ENCODE measurements at places on chromosomes 4 and X.

DNA sequence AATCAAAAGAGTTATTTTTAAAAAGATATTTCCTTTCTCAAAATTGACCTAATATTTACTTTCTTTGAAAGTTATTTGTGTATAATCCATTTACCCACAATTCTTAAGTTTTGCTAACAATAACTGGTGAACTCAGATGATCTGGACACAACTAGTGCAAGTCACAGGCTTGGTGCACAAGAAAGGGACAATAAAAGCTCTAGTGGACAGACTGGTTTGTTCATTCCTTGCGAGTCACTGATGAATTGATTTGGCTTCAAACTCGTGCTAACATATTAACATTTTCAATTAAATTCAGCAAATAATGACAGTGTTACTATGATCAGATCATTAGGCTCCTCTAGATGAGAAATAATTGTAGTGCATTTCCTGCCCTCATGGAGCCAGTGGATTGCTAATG is 169.2 kb downstream of the BMPR1B start:
- DNase-seq: no peak

- DNase-seq: no peak
Measured at GRCh38 chrX:75365243-75365975, 91.5 kb downstream of the UPRT start.

- no peak for DNase-seq
Measured at GRCh38 chrX:140766024-140766611, 56.6 kb downstream of the LINC00632 start.

DNA sequence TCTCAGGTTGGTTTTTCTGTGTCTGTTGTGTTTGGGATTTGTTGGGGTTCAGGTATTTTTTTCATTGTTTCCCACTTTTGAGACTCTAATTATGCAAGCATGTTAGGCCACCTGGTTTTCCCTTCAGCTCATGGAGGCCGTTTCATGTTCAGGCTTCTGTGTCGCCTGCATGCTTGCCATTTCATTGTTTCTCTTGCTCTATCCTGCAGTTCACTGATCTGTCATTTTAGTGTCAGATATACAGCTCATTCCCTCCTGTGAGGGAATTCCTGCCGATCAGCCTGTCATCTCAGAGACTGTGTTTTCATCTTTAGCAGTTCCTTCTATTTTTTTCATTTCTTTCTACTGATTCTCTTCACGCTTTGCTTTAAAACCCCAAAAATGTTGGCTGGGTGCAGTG is 49.4 kb upstream of the HGFAC start:
- no peak for DNase-seq

DNA sequence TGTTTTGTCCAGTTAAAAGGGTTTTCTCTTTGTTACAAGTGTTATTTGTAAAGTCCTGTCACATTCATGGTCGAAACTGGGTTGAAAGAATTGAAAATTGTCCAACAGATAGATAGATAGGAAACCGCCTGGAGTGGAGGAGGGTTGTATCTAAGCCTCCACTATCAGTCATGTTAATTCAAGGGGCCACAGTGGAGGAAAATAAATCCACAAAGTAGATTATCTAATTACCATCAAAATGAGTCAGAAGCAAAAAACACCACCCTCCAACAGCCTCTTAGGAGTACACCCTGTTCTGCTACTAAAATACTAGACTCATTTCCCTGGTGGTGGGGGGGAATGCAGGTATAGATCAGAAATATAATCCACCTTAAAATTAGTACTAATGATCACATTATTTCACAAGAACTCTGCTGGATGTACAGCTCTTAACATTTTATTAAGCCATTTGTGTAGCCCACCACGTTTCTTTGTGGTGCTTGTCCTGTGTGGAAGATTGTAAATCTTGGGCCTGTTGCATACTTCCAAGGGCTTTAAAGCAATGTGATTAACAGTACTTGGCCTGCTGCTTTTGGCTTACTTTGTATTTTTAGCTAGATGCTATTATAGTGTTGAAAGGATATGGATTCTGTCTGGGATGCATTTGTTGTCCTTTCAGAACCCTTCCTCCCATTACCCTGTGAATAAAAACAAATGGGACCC is 26.8 kb downstream of the RBBP7 start:
- DNase-seq: no peak

GRCh38 chrX:45077748-45078424 is 122.8 kb downstream of the DIPK2B start:
- no peak for DNase-seq

DNA sequence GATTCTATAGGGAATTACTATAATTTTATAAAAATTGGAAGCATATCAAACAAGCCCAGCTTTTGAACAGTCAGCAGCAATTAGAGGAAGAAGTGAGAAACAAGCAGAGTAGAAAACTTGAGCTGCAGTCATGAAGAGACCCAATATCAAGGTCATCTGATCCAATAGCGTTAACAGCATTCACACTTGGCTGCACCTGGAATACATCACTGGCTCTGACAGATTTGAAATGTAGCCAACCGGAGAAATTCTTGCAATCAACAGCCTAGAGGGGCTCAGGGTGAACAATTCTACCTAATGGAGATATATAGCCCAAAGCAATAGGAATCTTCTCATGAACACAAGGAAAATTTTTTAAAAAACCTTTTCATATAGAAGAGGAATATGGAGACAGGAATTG is 13.6 kb downstream of the DDX53 start:
- no peak for DNase-seq

GRCh38 chr4:177236886-177237285 is 72.8 kb upstream of the NEIL3 start:
- no peak for DNase-seq

GRCh38 chr4:69458184-69458826 is 37.4 kb downstream of the UGT2B4 start:
- no peak for DNase-seq

DNA sequence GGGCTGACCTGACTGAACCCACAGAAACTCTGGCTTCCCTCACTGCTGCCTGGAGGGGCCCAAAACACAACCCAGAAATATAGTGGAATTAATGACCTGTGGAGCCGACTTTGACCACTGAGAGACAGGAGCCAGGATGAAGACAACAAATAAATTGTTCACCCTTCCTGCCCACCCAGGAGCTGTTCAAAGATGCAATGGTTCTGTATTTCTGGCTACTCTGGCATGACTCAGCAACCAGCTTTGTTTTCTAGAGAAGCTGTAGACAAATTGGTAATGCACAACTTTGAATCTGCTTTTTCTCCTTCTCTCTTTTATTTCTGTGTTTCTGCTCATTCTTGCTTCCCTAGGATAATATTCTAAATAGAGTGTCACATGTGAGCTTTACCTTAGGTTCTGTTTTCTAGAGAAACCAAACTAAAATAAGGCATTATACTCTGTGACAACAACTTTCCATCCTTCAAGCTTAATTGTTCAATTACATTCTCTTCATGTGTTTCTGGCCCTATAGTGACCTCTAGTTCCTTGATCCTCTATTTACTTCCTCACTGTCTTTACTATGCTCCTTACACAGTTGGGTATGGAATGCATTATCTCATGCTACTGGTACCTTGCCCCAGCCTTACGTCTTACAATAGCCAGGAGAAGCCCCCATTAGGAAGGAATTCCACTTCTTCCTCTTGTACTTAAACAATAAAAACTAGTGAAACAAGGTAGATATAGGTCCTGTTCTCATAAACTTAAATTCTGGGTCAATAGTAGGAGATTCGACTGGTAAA is 6.5 kb upstream of the PRKG2 start:
- DNase-seq: no peak

DNA sequence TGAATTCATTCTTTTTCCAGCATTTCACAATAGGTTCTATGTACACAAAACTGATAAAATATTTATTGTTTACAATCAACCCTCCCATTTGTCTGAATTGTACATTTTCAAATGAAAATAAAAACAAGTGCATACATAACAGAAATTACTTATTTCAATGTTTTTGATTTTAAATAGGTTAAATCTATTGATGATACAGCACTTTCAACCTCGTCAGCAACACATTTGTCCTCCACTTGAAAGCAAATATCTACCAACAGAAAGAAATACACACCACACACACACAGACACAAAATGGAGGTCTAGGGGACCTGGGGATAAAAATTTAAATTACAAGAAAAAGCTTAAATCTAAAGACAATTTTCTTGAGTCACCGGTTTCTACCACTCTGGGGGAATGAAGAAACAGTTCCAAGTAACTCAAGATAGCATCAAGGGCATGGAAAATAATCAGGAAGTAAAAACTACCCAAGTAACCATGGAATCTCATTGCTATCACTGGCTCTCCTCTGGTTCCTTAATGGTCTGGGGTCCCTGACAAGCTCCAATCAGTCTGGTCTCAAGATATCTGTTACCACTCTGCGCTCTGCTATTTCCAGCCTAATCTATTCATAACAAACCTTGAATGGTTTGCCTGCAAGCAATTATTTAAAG is 27.6 kb downstream of the ANKRD17 start:
- no peak for DNase-seq

DNA sequence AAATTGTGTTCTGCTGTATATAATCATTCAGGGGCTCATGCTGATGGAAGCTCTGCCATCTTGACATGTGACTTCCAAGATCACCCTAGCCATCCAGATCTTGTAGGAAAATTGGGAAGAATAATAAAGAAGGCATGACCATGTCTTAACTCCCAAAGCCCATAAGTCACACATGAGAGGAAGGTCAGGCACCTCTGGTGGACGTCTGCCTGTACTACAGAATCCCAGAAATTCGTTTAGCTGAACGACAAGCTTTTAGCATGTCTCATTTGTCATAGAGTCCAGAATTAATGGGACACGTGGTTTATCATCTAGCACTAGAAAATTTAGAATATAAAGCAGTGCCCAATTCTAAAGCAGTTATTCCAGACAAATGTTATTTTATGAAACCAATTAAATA is 212.7 kb downstream of the CENPC start:
- no peak for DNase-seq

DNA sequence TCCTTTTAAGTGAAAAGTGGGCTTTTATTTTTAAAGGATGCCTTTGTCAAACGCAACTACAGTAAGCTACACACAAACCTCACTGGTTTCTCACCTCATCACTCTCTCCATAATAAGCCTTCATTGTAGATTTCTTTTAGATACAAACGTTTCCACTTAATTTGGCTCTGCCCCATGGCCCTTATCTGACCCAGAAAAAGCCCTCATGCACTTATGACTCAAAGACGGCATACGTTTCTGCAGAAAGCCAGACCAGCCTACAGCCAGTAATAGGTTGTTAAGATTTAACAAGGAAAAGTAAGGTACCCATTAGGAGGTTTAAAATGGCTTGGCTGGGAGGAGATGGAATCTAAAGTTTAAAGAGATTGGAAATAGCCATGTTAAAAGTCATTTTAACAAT is 914.6 kb upstream of the INTU start:
- DNase-seq: no peak

GRCh38 chr4:8651661-8652180 is 59.2 kb downstream of the CPZ start:
- DNase-seq: no peak

DNA sequence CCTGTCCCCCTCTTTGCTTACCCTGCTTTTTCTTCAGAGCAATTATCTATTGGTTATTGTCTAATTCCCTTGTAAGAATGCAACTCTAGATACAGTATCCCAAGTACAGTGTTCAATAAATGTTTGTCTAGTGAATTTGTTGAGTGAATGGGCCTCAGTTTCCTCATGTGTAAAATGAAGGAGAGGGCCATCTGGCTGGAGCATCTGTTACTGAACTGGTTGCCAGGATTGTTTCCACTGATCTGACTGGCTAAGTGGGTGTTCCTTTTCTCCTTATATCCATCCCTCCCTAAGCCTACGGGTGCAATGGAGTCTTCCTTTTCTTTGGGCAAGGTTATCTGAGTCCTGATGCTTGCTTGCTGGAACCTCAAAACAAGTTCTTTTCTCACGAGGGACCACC is 185.2 kb upstream of the RPS6KA3 start:
- DNase-seq: no peak

GRCh38 chr4:71229477-71230270 is 109.1 kb upstream of the SLC4A4 start:
- DNase-seq: no peak

DNA sequence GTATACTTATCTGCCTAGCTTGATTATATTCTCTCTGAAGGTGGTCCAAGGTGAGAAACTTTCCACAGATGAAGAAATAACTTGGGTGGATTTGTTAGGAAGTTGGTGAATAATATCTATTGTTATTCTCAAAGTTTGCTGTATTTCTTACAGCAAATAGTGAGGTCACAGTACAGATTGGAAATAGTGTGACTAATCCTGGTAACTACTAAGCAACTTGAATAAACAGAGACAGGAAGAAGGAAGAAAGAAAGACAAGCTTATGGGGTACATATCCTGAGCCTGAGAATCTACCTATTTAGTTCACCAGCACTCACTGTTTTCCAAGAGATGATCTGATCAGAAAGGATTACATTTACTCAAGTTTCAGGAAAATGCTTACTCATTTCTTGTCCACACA is 1416.1 kb downstream of the RPA4 start:
- no peak for DNase-seq

DNA sequence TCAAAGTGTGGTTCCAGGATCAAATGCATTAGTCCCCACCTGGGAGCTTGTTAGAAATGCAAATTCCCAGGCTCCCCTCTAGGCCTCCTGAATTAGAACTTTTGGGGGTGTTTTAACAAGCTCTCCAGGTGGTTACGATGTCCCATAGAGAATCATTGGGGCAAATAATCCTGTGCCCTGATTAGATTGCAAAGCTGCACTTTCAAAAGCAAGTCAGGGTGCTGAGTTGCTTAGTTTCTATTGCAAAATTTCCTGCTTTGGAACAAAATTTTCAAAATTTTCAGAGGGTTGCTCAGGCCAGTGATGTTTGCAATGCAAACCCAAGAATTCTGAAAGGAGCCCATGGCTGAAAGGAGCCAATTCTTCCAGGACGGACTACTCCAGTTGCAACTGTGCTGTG is 71.0 kb downstream of the MGST2 start:
- no peak for DNase-seq

GRCh38 chrX:32744921-32745320 is 466.4 kb downstream of the DMD start:
- no peak for DNase-seq

All from GM12892 (cell line).